ENCODE measurements at places on chromosomes 2 and 18.

DNA sequence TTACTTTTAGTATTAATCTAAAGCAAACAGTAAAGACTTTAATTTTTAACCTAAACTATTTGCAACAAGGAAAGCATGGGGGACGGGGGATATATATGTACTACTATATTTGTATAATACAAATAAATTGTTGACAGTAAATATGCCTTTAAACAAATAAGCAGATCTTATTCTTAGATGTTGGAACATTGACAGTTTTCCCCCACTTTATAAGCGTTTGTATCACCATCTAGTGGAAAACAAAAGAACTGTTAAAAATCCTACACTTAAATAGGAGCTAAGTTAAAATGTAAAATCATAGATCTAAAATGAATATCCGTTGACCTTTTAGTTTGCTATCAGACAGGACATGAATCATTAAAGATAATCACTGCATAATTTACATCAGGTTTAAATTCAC, 50.0 kb downstream of the RBBP8 start:
- no peak for DNase-seq

DNA sequence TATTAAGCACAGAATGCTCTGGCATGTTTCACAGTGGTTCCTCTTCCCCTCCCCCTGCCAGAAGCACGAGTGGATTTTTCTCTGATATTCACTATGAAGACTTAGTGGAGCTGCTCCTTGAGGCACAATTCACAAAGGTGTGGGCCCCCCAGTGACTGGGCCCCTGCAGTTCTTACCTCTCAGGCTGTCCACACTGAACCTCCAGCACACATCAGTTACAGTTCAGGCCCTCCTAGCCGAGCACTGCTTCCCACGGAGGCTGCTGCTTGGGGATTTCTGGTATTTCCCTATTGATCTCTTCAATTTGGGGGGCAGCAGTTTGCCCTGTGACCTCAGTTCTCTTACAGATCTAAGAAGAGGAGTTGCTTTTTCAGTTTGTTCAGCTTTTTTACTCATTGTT, 236.1 kb downstream of the SH3RF3 start:
- no peak for DNase-seq

- no peak for DNase-seq
These were observed 102.4 kb downstream of the ASB1 start for GRCh38 chr2:238528953-238529781.

DNA sequence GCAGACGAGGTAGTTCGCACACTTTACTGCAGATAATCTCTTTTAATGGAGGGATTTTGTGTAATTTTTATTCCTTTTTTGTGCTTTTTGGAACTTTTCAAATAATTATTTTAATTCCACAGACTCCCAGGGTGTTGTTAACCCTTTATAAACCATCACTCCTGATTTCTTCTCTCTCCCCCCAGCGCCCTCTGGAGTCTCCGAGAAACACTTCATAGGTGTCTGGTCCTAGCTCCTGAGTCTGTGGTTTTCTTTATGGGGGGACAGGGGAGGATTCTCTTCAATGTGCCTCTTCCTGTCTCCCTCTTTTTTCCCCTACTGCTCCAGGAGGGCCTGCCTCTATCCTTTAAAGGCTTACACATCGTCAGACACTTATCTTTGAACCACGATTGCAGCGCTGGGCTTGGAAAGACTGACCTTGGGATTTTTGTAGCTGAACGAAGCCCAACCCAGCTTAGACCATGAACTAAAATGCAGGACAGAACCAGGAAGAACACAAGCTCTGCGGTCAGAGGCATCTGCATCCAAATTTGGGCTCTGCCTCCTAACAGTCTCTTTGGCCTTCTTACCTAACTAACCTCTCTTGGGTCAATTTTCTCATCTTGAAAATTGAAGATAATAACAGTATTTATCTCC, 7.1 kb upstream of the PKDCC start:
- DNase-seq = no peak

DNA sequence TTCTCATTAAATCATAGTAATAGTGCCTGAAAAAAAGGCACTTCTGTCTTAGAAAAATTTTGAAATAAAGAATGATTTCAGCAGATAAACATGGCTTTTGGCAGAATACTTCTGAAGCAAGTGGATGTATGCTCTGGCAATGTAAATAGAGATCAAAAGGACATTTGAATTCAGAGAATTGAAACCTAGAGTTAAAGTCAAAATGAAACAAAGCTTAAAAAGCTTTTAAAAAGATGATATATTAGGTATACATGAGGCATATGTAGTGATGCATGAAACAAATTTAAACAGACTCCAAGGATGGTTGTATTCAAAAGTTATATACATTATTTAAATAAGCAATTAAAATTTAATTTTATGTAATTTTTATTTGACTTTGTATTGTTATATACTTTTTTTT, 1344.5 kb upstream of the TMEFF2 start:
- DNase-seq = no peak

GRCh38 chr18:37663446-37663845, 97.8 kb upstream of the CELF4 start:
- DNase-seq = no peak

DNA sequence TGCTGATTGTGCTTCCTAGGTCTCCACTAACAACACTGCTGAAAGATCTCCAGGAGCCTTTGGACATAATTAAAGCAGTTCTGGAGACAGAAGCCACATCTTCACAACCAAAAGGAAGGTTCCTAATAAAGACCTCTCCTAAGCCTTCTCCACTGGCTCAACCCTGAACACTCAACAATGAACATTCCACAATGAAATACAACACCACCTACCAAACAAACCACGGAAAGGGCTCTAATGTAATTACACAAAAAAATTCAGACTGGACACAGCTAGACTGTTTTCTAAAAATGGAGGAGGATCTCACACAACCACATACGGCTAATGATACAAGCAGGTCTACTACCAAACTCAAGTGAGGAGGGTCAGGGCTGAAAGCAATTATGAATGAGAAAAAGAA, 43.6 kb downstream of the NOL10 start:
- no peak for DNase-seq

- DNase-seq = no peak
These were observed 28.5 kb downstream of the ST8SIA5 start for GRCh38 chr18:46728219-46728930.

- no peak for DNase-seq
These were observed 10.6 kb upstream of the CEP68 start for GRCh38 chr2:65045651-65046050.

DNA sequence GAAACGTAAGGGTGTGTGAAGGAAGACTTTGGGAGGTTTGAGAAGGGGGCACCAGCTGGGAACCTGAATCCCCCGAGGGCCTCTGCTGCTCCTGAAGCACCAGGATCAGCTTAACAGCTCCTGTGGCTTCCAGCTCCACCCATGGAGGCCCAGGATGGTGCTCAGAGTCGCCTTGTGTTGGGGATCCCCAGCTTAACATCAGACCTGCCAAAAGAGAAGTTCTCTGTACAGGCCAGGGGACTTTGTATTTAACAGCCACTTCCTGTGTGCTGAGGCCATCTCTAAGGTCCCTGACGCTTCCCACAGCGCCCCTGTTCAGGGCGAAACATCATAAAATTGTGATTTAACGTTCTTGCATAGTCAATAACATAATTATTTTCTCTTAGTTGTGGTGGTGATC, 77.5 kb downstream of the NCK2 start:
- no peak for DNase-seq

DNA sequence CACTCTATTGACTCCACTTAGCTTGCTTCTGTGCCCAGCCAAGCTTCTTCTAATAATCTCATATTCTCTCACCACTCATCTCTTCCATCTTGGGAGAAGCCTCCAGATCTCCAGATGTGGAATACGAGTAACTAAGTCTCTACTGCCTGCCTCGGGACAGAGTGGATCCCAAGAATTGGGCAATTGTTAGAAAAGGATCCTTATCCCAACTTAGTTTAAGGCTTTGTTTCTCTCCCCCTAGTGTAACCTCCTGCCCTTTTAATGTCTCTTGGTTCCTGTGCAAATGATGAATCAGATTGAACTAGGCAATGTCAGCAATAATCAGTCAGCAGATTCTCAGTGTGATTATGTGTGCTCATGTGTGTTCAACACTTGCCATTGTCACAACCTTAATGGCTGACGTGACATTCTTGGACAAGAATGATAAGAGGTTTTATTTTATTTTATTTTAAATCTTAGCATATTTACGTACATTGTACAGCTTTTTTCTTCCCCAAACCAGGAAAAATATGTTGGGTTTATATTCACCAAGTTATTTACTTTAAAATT, 59.7 kb downstream of the MYO3B start:
- DNase-seq = peak; percentile 62

Measured in NCI-H1930 (cell line).